Activated CD8-positive, alpha-beta memory T cell treated with anti-CD3 and anti-CD28 coated beads for 1 hour (primary cell): ENCODE measurements at places on chromosomes 1 and 21.

- no peak for DNase-seq
Measured at GRCh38 chr1:179935909-179936496, 18.6 kb upstream of the CEP350 start.

GRCh38 chr1:202659541-202659940 lies 50.7 kb downstream of the SYT2 start:
- DNase-seq: no peak

GRCh38 chr1:162551969-162552683 lies 9.4 kb upstream of the UAP1 start:
- no peak for DNase-seq

GRCh38 chr1:1536019-1536937 lies 4.1 kb downstream of the TMEM240 start:
- DNase-seq: no peak

DNA sequence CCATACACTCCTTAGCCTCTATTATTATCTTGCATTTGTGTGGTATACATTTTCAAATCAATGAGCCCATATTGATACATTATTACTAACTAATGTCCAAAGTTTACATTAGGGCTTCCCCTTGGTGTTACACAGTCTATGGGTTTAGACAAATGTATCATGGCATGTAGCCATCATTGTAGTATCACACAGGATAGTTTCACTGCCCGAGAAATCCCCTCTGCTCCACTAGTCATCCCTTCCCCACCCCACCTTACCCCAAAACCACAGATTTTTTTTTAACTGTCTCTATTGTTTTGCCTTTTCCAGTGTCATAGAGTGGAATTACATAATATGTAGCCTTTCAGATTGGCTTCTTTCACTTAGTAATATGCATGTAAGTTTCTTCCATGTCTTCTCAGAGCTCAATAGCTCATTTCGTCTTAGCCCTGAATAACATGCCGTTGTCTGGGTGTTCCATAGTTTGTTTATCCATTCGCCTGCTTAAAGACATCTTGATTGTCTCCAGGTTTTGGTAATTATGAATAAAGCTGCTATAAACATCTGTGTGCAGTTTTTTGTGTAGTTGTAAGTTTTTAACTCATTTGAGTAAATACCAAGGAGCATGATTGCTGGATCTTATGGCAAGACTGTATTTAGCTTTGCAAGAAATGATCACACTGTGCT lies 86.4 kb upstream of the LYST start:
- no peak for DNase-seq

- no peak for DNase-seq
Measured at GRCh38 chr1:51302746-51303145, 27.6 kb downstream of the TTC39A start.

- no peak for DNase-seq
Measured at GRCh38 chr1:89637496-89637895, 4.6 kb downstream of the LRRC8C start.

GRCh38 chr1:27176323-27176722 lies 21.4 kb upstream of the SLC9A1 start:
- no peak for DNase-seq

GRCh38 chr1:205664399-205665017 lies 15.8 kb downstream of the SLC45A3 start:
- no peak for DNase-seq

GRCh38 chr1:186178426-186179043 lies 196.5 kb downstream of the TPR start:
- no peak for DNase-seq
